ENCODE measurements at places on chromosomes 1 and 21.

DNA sequence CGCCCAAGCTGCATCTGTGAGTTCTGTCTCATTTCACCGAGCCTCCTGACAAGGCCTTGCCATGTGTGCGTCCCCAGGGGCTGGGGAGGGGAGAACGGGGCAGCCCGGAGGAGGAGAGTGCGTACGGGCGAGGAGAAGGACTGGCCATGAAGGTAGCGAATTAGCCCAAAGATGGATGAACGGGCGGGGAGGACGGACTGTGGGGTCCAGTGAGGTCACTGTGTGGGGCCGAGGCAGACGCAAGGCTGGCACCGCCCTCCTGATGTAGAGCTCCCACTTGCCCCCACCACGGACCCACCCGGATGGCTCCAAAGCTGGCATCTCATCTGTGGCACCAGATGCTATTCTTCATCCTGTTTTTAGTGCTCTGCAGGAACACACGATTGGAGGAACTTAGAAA, 330.4 kb downstream of the AJAP1 start:
- DNase-seq = no peak

DNA sequence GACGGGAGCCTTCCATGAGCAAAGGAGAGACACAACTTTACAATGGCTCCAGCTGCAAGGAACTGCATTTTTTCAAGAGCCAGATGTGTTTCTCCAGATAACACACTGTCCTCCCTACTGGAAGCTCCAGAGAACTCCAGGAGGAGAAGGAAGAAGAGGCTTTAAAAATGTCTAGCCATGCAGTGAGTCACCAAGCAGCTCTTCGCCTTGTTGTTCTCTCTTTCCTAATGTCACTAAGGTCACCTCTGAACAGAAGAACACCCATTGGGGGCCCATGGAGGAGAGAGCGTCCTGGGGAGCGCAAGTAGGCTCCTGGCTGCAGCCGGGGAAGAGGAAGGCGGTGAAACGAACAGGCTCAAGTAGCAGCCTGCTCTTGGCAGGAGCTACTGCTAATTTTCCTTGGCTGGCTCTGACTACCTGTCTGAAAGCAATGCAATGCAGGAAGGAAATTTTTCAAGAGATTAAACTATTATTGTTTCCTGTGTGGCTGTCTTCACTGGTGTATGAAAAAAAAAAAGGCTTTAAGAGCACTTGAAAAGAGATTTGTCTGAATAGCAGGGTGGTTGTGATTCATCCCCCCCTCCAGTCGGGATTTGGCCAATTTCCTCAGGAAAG, 321.9 kb downstream of the SETD4 start:
- DNase-seq = no peak

GRCh38 chr1:40783001-40783905, at the start of gene KCNQ4:
Gene KCNQ4 (plus strand): TSS chr1:40783787. CDS start chr1:40784094, 307 bp downstream.
- peak; percentile 34 for DNase-seq

DNA sequence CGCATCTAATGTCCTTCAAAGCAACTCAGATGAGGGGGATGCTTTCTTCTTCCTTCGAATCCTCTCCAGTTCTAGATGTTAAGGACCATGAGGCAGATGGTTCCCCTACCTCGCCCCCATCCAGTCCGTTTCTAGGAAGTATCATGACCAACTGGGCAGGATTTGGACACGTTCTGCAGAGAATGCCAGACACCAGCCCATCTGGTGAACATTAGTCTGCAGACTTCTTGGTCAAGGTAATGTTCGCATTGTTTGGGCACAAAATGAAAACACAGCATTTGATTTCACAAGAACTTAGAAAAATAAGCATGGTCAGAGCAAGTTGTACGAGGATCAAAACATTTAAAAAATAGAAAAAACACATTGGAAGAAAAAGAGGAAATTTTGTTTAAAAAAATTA, 25.4 kb upstream of the ADARB1 start:
- DNase-seq = no peak

DNA sequence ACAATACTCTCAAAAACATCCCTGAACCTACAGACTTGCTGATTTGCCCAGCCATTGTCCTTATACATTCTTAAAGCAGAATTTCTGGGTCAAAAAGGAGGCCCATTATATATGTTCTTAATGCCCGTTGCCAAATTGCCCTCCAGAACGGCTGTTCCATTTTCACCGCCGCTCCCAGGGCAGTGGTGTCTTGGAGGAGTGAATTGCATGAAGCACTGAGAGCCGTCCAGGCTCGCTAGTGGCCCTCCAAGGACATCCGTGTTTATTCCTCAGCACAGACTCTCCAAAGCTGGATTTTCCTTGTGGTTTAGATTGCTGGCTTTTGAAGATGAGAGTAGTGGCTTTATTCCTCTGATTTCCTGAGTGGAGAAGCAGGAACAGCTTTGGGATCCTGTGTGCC, 68.8 kb downstream of the FHAD1 start:
- DNase-seq = no peak

GRCh38 chr21:44962403-44962966, 22.7 kb downstream of the SLX9 start:
- no peak for DNase-seq

GRCh38 chr1:165451691-165452090, 6.8 kb upstream of the RXRG start:
- DNase-seq = no peak

DNA sequence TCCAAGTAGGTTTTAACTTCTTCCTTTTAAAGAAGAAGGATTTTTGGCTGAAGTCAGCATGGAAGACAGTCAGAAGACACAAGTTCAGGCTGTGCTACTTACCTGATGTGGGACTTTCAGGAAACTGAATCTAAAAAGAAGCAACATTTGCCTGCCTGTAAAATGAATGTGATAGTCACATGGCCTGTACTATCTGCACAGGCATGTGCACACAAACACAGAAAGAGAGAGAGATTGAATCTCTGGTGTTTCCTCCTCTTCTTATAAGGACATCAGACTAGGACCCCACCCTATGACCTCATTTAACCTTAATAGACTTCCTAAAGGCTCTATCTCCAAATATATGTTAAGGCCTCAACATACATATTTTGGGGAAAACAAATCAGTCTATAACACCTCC, 542.9 kb downstream of the PLPP3 start:
- no peak for DNase-seq

- DNase-seq = no peak
Measured at GRCh38 chr1:93680420-93681100, 1.1 kb downstream of the BCAR3 start.

- no peak for DNase-seq
Measured at GRCh38 chr21:41858466-41859296, 20.5 kb downstream of the PRDM15 start.

DNA sequence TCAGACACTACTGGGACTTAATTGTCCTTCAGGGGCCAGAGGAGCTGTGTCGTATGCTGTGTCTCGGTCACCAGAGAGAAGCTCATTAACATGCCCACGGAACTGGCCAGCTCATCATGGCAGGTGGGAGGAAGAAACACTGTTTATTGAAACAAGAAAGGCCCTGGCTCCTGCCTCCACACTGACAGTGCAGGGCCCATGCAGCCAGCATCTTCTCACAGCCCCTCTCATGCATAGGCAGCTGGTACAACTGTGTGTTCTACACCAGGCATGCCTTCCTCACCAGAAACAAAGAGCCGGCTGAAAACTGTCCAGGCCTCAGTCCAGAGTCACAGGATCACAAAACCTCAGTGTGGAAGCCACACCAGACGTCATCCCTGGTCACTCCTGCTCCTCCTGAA, 106.0 kb downstream of the UBE2U start:
- no peak for DNase-seq

- DNase-seq = no peak
Measured at GRCh38 chr1:99269321-99269720, 5.0 kb downstream of the PLPPR4 start.

- peak; percentile 76 for DNase-seq
Measured at GRCh38 chr21:45818904-45819285, 162.7 kb upstream of the COL6A1 start.

- no peak for DNase-seq
Measured at GRCh38 chr1:14324248-14324630, 274.2 kb upstream of the KAZN start.

GRCh38 chr1:246317332-246318035, 189.6 kb downstream of the SMYD3 start:
- no peak for DNase-seq

- DNase-seq = no peak
Measured at GRCh38 chr1:84913555-84913892, 20.5 kb upstream of the LPAR3 start.

DNA sequence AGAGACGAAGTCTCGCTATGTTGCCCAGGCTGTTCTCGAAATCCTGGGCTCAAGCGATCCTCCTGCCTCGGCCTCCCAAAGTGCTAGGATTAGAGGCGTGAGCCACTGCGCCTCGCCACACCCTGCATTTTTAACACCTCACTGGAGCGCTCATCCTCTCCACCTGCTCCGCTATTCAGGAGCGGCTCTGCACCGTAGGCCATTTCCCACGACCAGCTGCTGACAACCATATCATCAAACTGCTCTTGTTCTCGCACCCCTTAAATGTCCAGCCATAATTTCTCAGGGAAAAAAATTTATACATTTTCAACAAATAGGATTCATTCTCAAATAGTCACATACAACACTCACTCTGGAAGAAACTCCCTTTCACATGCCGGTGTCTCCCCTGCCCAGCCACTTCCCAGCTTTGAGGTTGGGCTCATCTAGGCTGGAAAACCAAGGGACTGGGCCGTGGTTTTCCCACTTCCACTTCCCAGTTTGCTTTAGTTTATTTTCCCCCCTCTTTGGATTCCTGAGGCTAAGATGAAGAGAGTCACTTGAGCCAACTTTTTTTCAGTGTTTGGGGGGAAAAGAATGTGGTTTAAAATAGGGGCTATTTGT, 639 bp upstream of the IPO9 start:
- no peak for DNase-seq

GRCh38 chr1:93219443-93219842, 38.9 kb downstream of the CCDC18 start:
- DNase-seq = peak; percentile 5
